ENCODE measurements at places on chromosomes 7 and 10.

DNA sequence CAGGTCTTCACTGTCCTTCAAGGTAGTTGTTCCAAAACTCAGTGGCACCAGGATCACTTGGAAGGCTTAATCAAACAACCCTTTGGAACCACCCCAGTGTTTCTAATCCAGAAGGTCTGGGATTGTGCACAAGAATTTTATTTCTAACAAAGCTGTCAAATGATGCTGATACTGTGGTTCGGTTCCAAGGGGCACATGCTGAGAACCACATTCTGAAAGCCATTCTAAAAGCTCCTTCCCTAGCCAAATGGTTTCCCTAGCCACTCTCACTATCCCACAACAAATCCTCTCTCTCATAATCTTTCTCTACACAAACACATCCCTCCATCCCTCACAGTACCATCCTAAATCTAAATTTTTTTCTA is 52.1 kb downstream of the MACC1 start:
- DNase-seq, result no peak

DNA sequence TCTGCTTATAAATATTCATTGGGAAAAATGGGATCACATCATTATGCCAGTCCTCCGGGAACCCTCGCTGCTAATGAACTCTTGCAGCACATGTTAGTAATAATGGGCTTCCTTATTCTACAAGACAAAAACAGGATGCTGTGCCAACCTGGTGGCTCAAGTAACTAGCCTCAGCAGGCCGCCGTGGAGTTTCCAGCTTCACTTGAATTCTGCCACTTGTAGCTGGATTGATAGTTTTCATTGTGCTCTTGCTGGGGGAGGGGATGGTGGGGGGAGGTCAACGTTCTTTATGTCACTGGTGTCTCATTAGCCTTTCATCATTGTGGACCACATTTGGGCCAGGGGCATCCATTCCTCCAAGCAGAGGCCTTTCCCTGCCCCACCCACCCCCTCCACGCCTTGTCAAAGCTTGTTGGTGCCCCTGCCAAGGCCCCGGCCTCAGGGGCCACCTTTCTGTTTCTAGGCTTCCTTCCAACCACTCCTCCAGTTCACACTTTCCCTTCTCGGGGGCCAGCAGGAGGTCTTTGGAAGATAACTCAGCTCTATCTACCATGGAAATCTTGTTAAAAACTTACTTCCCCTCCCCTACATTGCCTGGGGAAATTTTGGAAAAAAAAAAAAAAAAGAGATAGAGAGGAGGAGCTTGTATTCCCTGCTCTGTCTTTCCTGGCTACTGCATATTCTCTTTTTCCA is 153.9 kb downstream of the BMPER start:
- no peak for DNase-seq

DNA sequence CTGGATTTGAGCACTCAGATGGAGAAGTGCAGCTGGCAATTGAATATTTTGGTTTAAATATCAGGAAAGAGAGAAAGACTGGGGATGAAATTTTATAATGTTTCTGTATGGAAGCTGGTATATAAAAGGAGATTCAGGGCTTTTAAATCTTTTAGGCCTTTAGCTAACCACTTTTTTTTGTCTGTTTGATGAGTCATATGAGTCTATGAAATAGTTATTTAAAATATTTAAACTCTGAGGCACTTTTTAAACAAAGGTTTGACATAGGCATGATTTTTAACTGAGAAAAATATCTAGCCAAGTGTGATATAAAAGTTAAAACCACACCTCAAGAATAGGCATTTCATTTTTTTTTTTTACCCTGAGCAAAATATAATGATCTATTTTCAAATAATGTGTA is 944.3 kb downstream of the GATA3 start:
- no peak for DNase-seq

GRCh38 chr7:128108129-128108528 is 76.9 kb upstream of the LRRC4 start:
- DNase-seq, result no peak

- DNase-seq, result no peak
Measured at GRCh38 chr10:78871796-78872195, 197.0 kb upstream of the ZMIZ1 start.

DNA sequence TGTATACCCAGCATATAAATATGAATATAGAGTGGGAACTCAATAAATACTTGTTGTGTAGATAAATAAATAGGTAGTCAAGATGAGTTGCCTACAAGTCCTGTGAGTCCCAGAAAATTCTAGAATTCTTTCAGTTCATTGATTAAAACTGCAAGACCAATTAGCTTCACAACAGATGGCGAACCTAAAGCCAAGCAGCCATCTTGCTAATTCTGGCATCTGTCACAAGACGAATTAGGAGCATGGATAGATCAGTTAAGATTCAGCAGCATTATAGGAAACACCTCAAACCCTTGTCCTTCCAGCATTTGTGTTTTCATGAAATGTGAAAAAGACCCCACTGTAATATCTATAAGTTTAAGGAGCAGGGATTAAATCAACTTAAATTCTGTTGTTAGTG is 552.7 kb downstream of the MAGI2 start:
- no peak for DNase-seq

DNA sequence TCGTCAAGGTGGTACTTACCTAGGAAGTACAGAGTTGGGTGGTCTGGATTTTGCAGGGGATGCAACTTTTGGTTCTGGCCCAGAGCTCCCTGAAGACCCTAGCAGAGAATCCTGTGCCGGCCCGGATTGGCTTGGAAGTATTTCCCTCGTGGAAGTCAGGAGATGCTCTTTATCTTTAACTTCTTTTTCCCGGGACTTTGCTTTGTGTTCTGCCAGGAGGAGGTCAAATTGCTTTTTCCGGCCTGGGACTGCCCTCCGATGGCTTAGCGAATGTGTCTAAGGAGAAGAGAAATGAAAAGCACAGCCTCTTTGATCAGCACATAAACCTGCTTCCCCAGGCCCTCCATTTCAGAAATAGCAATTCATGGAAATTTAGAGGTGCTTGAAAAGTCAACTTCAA is 57.0 kb upstream of the EFCAB10 start:
- no peak for DNase-seq
